ENCODE measurements at places on chromosomes 11 and 22.

- DNase-seq: no peak
These were observed 68.1 kb downstream of the UBASH3B start for GRCh38 chr11:122723576-122723975.

- DNase-seq: no peak
These were observed 22.3 kb upstream of the MMP20 start for GRCh38 chr11:102647430-102647829.

DNA sequence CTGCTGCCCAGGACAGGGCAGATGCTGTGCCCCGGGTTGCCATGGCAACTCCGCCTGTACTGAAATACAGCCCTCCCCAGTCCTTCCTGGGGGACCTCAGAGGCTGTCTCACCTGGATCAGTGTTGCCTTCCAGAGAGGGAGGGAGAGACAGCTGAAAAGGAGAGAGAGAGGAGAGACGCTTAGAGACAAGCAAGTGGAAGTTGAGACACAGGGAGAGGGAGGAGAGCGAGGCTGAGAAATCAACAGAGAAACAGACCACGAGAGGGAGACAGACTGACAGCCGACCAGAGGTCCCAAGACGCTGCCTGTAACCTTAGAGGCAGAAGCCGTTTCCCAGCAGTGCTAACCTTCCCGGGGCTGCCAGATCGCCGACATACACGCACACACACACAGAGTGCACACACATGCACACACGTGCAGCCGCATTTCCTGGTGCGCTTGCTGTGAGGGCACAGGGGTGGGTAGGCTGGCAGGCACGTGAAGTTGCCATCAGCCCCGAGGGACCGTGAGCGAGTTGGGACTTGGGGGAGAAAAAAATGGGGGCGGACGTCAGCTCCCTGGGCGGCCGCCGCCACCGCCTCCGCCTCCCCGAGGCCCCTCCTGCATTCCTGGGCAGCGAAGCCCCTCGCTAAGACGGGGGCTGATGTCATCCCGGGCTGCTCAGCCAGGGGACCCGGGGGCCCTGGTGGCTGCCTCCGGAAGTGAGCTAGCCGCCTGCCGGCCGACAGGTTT, 88.6 kb upstream of the CRYBB3 start:
- DNase-seq: peak; percentile 18

GRCh38 chr22:42174062-42174461, 43.5 kb upstream of the CYP2D6 start:
- no peak for DNase-seq

GRCh38 chr11:8031248-8032115, 44.3 kb downstream of the EIF3F start:
- no peak for DNase-seq

DNA sequence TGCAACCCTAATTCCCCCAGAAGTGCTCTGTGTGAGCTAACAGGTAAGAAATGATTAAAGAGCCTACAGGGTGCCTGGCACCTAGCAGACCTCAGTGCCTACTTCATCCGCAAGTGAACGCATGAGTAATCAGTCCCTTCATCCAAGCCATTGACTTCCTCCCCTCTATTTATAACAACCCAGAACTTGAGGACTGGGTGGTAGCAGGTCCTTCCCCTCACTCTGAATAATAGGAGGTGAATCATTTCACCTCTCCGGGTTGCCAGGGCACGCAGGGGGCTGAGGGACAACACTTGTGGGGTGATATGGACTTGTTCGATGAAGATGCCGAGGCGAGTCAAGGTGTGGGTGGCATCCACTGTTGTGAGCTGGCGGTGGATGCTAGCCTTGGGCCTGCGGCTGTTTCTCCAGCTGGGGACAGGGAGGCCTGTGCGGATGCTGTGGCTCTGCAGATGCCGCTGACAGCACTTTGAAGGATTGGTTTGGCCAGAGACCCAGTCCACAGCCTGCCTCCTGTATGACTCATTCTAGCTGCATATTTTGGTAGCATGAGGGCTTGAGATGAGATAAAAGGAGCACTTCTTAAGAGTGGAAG, 11.7 kb upstream of the SORL1-AS1 start:
- peak; percentile 82 for DNase-seq

DNA sequence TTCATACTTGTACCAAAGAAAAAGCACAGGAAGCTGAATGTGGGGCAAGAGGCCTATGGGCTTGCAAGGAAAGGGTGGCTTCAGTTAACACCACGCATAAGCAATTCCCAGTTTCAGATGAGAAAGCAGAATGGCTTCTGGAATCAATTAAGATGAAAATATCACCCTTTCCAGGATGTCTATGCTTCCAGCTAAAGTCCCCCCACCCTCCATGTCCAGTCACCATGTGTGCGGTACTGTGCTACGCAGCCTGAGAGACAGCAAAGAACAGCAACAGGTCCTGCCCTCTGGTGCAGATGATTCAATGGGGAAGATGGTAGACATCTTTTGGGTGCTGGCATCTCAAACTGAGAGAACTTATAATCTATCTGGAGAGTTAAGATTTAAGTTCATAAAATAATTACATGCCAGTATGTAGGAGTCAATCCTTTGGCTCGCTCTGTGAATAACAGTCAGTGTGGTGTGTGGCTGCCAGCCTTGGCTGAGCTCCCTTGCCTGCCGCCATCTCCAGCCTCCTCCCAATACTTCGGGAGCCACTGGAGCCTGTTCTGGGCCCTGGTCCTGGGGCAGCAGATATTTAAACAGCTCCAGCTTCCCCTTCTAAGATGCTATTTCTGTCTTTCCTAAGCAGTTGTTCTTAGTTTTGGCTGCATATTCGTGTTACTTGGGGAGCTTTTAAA, 44.5 kb downstream of the ME3 start:
- no peak for DNase-seq

DNA sequence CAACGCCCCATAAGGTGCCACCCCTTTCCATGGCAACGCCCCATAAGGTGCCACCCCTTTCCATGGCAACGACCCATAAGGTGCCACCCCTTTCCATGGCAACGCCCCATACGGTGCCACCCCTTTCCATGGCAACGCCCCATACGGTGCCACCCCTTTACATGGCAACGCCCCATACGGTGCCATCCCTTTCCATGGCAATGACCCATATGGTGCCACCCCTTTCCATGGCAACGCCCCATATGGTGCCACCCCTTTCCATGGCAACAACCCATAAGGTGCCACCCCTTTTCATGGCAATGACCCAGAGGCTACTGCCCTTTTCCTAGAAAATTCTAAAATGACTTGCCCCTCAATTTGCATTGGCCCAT, 72.1 kb downstream of the BRD1 start:
- DNase-seq: no peak

- DNase-seq: no peak
These were observed 2.0 kb downstream of the PDGFD start for GRCh38 chr11:104161751-104162450.
